Epithelial cell of prostate (primary cell): ENCODE measurements at places on chromosomes 11 and 22.
A peak's percentile ranks its signal among the peaks of the same experiment; 100 is the strongest.

DNA sequence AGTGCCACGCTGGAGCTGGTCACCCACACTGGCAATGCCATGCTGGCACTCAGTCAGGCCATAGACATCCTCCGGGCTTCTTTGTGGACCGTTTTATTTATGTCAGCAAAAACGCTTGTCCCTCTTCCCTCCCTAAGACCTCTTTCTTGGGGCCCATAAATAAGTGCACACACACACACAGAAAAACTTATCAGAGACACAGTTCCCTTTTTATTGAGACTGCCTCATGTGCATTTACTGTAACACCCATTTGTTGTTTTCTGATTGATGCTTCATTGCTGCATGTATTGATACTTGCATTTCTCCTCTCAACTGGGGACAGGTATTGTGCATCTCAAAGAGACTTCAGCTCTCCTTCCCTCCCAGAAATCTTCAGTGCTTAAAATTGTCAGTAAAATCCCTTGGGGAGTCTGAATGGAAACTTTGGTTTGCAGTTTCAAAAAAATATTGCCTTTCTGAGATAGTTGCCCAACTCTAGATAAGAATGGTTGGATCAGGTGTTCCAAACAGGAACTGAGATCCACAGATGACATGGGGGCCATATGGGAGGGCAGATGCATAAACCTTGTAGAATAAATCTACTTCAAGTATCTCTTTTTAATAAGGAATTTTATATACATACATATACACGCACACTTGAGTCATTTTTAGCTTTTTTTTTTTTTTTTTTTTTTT, 50.9 kb downstream of the PPP2R1B start:
- DNase-seq, result no peak

DNA sequence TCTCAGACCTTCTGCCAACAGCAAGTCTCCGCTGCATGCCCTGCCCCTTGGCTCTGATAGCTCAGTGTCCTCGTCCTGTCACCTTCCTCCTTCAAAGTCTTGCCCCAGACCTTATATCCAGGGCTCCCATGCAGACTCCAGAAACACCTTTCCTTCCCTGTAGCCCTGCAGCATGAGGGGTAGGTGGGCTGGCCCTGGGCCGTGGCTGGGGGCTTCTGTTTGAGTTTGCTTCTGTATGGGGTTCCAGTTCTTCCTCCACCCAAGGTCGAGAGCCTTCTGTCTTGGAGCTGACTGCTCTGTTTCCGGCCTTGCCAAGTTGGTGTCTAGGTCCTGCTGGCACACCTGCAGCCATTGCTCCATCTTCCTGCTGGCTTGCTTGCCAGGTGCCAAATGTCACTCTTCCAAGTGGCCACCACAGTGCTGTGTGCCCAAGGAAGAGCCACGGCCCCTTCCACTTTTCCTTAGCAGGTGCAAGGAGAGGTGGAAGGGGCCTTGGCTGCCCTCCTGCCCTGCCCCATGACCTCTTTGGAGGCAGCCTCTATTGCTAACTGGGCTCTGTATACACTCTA, 74.8 kb upstream of the NECTIN1 start:
- DNase-seq, result no peak

GRCh38 chr22:25134028-25134427, 65.6 kb upstream of the CRYBB3 start:
- DNase-seq, result peak; percentile 64

DNA sequence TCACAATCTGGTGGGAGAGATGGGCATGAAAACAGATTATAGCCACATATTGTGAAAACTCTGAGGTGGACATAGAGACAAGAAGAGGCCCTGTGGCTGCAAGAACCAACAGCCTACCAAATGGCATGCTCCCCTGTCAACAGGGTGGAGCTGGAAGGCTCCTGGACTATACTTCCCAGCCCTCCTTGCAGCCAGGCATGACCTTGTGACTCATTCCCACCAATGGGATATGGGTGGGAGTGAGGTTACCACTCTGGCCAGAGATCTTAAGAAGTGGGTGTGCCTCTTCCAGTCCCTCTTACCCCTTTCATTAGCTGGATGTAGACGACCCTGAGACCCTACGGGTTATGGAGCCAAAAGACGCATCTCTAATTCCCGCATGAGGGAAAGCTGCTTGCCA, 126.4 kb upstream of the ZBED5 start:
- DNase-seq, result no peak

DNA sequence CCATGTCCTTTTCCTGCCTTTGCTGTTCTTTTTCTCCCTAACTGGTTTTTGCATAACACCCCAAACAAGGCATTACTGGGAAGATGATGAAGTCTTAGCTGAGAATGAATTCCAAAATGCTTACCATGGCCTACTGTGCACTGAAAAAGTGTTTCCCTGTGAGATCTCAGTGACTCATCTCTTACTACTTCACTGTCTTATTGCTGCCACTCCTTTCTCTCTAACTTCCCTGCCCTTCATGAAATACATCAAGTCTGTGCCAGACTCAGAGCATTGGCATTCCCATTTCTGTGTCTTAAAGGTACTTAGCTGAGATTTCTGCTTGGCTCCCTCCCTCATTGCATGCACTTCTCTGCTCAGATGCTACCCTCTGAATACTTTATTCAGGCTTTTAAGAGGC, 49.1 kb upstream of the MUC15 start:
- DNase-seq, result peak; percentile 75

DNA sequence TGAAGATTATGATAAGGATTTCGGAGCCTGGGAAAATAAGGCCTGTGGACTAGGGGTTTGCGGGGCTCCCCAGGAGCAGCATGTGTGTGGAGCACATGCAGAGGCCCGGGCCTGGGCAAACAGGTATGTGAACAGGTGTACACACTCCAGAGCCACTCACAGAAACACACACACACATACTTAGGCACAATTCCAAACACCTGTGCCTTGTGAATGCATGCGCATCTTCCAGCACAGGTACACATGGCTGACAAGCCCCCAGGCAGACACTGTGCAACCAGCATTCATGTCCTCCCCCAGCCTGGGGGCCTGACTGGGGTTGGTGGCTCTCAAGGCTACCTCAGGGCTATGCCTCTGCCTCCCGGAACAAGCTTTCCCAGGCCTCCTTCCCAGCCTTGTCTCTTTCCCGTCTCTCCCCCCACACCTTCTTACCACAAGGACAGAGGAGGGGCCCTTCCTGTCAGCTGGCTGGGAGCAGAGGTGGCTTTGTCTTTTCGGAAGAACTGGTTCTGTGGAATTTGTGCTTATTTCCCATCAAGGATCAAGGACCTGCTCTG, 2.6 kb upstream of the P2RY6 start:
- DNase-seq, result no peak

DNA sequence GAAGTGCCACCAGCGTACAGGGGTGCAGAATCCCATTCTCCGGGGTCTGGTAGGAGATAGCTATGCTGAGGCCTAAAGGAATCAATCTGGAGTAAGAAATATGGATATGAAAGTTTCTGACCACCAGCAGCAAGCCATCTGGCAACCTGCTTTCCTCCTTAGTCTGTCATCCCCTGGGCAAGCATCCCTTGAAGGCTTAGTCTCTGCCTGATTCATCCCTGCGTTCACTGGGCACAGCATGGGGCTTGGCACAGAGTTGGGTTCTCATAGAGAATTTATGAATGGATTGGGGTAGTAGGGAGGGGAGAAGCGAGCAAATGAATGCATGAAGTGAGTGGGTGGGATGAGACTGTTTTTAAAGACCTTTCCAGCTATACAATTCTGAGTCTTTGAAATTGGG, 85.8 kb upstream of the NARS2 start:
- no peak for DNase-seq

DNA sequence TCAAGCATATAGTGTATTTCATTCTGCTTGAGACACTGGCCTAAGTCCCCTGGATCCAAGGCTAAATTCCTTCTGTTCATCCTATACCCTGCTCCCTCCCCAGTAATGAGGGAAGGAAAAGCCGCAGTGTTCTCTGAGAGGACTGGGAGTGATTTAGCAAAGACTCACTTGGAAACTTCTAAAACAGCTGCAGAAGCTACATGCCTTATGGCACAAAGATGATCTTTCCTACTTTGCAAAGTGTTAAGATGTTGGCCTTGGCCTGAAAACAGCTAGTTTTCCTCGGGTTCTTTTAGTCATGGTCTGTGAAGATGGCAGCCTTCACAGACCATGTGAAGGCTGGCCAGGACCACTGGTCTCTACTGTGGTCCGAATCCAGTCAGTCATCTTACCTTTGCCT, 65.7 kb downstream of the ABTB2 start:
- DNase-seq, result no peak

DNA sequence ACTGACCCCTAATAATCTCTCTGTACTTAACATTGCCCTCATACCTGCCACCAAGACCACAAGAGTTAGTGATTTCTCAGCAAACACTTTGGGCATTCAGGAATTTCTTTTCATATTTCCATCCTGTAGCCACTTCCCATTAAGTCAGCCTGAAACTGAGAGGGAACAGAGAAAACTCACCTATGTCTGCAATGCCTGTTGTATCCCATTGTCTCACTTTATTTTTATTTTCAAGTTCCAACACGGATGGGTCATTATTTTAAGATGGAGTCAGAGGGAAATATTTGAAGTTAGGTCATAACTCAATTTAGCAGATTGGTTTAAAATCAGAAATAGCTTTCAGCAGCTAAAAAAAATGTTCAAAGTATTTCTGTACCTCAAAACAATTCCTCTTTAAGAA, 937.8 kb upstream of the CHORDC1 start:
- no peak for DNase-seq

- DNase-seq, result no peak
Measured at GRCh38 chr11:100205926-100206325, 481.2 kb upstream of the ARHGAP42 start.

DNA sequence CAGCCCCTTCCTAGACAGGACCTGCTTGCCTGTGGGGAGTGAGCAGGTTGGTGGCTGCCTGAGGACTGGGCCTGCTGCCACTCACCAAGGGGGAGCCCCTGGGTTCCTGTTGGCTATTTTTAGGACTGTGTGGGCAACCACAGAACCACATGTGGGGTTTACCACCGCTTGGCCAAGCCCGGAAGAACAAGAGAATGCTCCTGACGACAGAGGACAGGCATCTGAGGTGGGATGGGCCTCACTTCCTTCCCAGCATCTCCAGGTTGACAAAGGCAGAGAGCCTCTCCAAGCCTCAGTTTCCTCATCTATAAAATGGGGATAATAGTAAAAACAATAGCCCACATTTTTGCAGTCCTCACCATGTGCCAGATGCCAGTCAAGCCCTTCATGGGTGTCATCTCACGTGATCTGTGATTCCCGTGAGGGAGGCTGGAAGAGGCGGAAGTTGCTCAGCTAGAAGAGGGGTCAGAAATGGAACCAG, 43.6 kb downstream of the LRRC32 start:
- DNase-seq, result no peak

GRCh38 chr11:70432580-70432979, 34.3 kb downstream of the CTTN start:
- DNase-seq, result no peak

- DNase-seq, result no peak
Measured at GRCh38 chr22:46072981-46073682, 77.2 kb upstream of the PPARA start.

DNA sequence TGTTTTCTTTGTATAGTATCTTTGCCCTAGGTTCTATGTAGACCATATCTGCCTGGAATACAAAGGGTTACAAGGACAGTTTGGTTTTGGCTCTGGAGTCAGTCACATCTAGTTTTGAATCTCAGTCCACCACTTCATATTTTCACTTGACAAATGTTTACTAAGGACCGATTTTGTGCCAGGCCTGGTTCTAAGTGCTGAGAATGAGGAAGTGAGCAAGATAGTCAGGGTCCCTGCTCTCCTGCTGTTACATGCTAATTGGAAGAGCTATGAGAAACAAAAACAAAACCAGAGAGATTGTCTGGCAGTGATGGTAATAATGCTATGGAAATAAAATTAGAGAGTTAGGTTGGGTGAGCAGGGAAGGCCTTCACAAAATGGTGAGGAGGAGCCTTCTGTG, 66.1 kb upstream of the ARHGAP20 start:
- DNase-seq, result no peak

GRCh38 chr22:17100621-17101020, 15.8 kb downstream of the IL17RA start:
- DNase-seq, result no peak

DNA sequence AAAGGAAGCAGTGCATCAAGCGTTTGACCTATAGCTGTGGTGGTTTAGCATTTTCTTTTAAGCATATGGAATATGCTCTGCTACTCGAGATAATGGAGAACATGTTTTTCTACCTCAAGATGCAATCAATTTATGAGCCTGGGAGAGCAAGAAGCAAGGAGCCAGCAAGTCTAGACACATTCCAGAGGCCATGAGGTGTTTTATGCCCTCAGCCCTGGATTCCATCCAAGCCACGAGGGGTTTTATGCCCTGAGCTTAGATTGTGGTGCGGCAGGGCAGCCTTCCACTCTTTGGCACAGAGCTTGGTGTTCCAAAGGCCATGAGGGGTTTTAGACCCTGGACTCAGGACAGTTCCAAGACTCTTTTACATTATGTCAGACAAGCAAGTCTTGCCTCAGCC, 11.7 kb upstream of the DNAJB13 start:
- DNase-seq, result no peak
